ENCODE measurements at places on chromosomes 6 and 20. TPM values are rescaled to one million over a fixed set of nuclear protein-coding genes. Genes with fewer than 3 reads are reported as not detected.

KHDC1L gene
- total RNA-seq: not detected

TREML4 gene
- not detected for total RNA-seq

CFAP61 gene
- total RNA-seq: not detected

MYB gene
- total RNA-seq: 44.2 TPM

OPRM1 gene
- total RNA-seq: not detected

NECAB3 gene
- total RNA-seq: 29.0 TPM

B3GALT4 gene
- 4.1 TPM for total RNA-seq

STX11 gene
- 15.5 TPM for total RNA-seq

RIPPLY2 gene
- total RNA-seq: not detected

PGC gene
- total RNA-seq: not detected

CST3 gene
- 0.72 TPM for total RNA-seq

PPT2 gene
- 12.7 TPM for total RNA-seq

Measured in activated CD4-positive, alpha-beta T cell treated with anti-CD3 and anti-CD28 coated beads, Interleukin-2, amount 10 ng/mL, durations not matched to agents 24 days and 14 days (primary cell).